ENCODE measurements at places on chromosomes 11 and 22.

GRCh38 chr11:67317888-67318555, 14.7 kb downstream of the SSH3 start:
- peak; percentile 32 for DNase-seq

DNA sequence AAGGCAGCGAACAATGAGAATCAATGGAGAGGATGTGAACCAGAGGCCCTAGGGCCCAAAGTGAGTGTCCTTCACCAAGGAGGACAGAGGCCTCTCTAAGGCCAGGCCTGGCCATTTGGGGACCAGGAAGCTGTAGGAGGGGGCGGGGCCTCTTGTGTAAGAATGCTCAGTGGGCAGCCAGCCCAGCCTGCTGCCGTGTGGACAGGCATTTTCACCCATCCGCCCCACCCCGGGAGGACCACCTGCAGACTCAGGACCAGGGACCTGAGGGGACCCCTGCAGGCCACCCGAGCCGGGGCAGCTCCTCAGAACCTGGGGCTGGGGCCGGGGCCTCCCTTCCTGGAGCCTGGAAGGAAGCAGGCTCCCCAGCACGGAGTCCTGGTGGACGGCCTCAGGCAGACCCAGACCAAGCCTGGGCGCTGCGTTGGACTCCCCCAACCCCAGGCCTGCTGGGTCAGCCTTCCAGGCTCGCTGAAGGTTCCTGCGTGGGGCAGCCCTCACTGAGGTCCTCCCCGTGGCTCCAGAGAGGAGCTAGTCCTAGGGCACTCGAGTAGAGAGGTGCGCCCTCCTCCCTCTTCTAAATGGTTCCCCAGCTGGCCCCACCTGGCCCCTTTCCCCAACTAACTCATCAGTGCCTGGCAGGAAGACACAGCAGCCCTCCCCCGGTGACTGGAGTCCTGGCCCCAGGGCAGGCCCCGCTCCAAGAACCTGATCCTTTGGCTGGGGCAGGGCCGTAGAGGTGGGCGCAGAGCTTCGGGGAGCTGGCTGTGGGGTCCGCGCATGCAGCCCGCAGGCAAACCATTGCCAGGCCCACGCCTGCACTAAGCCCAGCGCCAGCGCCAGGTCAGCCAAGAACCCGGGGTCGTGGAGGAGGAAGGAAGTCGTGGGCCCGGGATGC, 1.5 kb upstream of the TRABD start:
- no peak for DNase-seq

- no peak for DNase-seq
Observed at GRCh38 chr11:118010738-118011461, 24.7 kb downstream of the IL10RA start.

- DNase-seq: no peak
Observed at GRCh38 chr11:69925366-69926196, 106.4 kb upstream of the FGF3 start.

DNA sequence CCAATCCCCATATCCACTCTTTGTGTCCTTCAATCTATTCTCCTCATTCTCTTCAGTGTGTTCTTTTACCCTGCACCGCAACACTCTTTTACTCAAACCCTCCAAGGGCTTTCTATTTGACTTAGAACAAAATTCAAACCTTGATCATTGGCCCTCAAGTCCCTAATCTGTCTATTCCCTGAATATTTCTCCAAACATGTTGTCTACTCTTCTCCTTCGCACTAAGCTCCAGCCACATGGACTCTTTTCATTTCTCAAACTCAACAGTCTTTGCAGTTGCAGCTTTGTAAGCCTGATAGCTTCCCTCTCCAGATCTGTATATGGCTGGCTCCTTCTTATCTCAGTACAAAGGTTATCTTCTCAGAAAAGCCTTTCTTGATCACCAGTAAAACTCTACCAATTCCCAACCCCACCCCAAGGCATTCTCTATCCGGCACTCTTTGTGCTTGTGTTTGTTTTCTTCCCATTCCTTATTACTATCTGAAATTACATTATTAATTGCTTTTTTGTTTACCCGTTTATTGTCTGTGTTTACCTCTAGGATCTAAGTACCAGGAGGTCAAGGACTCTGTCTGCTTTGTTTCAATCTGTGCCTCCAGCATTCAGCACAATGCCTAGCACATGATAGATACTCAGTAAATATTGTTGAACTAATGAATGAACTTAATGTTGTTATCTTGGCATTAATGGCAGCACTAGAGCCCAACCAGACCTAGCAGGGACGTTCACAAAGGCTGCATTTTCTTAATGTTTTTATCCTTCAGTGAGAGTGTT, 147.4 kb downstream of the BBOX1 start:
- no peak for DNase-seq

DNA sequence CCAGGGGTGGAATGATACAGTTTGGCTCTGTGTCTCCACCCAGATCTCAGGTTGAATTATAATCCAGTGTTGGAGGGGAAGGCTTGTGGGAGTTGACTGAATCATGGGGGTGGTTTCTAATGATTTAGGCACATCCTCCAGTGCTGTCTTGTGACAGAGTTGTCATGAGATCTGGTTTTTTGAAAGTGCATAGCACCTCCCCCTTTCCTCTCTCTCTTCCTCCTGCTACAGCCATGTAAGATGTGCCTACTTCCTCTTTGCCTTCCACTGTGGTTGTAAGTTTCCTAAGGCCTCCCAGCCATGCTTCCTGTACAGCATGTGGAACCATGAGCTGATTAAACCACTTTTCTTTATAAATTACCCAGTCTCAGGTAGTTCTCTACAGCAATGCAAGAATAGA, 45.1 kb downstream of the THAP12 start:
- no peak for DNase-seq

GRCh38 chr11:43687120-43687791, 6.7 kb downstream of the HSD17B12 start:
- DNase-seq: no peak

GRCh38 chr11:73453562-73453961, 77.4 kb downstream of the RELT start:
- no peak for DNase-seq

DNA sequence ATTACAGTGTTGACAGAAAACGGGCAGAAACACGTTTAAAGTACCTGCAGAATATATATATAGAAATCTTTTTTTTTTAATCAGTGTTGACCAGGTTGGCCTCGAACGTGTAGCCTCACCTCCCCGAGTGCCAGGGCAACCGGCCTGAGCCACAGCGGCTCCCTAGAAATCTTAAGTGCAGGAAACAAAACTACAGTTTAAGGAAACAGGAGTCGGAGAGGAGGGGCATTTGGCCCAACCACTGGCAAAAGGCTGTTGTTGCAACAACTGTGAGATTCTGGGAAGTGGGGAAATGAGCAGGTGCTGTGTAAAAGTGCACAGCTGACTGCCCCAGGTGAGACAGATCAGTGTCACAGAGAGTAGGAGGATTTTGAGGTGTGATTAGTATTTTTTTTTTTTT, 3.7 kb downstream of the YWHAH start:
- DNase-seq: no peak

- no peak for DNase-seq
Observed at GRCh38 chr11:104905271-104905670, 7.0 kb upstream of the CASP12 start.

DNA sequence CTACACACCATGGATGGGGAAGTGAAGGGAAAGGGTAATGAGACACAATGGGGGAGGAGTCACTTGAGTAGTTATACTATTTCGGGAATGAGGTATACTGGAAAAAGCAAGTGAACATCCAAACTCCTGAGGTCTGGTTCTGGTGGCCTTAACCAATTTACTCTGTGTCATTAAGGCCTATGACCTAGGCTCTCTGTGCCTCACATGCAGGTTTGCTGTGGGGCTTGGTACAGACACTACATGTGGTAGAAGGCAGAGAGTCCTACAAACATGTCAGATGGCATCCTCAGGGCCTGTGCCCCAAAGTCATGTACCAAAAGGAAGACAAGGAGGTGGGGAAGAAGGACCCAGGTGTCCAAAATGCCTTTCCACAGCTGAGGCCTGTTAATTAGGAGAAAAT, 98.9 kb downstream of the TRIM29 start:
- DNase-seq: no peak

GRCh38 chr22:27995801-27996528, 76.9 kb upstream of the PITPNB start:
- DNase-seq: no peak

DNA sequence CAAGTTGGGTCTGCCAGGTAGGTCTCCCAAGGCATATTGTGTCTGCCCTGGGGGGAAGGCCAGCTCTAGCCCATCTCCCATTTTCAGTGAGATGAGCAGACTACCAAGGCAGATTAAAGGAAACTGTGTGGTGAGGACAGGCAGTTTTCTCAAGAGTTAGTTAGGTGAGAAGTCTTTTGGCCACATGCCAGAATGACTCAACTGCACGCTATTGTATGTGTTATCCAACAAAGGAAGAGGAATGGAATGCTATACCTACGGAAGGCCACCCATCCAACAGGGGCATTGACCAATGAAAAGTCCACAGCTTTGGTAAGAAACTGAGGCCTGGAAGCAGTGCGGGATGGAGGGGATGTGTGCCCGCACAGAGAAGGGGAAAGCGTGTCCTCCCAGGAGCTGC, 941.7 kb downstream of the NTM start:
- no peak for DNase-seq

Data from activated CD4-positive, alpha-beta T cell treated with anti-CD3 and anti-CD28 coated beads for 48 hours (primary cell).